ENCODE measurements at places on chromosomes 2 and 18.

GRCh38 chr2:85853499-85854165, 35.2 kb downstream of the ST3GAL5 start:
- DNase-seq: no peak

GRCh38 chr2:195317550-195317949, 339.5 kb upstream of the SLC39A10 start:
- DNase-seq: no peak

DNA sequence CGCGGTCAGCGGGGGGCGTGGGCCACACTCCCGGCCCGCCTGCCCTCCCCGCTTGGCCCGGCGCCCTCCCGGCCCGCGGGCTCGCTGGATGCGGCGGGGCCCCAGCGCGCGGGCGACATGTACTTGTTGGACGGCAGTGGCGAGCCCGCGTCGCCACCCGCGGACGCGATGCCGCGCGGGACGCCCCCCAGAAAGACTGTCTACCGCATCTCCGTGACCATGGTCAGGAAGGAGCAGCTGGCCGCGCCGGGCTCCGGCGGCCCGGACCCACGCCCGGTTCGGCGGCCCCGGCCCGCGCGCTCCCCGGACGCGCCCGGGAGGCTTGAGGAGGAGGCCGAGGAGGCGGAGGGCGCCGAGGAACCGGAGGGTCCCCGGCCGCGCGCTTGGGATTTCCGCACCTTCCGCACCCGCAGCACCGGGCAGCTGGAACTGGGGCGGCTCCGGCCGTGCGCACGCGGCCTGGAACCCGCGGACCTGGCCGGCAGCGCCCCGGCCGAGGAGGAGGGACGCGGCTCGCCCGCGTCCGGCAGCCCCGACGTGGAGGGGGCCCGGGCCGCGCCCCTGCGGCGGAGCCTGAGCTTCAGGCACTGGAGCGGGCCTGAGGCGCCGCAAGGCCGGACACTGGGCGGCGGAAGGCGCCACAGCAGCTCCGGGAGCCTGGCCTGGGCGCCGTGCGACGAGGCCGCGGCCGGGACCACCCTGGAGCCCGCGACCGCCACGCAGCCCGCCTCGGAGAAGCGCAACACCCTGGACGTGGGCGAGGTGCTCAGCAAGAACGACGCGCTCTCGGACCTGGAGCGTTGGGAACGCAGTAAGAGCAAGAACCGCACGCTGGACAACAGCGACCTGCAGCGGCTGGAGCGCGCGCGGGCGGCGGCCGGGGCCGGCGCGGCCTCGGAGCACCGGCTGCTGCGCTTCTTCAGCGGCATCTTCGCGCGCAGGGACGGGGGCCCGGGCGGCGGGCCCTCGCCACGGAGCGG, 176.4 kb downstream of the AGAP1 start:
- no peak for DNase-seq

DNA sequence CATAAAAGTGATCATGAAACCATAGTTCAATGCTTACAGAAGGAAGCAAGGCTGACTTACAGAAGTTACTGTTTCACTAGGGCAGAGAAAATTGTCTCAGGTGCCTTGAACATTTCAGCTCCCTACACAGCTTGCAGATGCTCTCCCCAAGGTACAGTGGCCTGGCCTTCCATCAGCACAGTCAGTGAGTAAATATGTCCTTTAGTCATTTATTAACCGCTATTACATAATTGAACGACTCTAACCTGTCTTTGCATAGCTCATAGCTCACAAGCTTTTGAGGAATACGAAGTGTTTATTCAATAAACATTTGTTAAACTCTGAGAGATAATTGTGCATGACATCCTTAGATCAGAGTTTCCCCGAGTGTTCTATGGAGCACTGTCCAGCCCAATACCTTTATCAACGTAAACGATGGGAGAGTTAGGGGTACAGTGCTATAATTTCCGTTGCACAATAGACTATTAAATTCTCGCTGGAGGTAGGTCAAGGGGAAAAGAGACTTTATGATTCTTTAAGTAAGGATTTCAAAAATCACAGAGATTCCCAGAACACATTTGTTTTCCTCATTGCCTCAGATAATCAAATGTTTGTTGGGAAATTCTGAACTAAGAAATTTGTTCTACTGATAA, 677.8 kb downstream of the TSN start:
- DNase-seq: no peak

GRCh38 chr18:55522011-55522410, 66.0 kb downstream of the TCF4 start:
- DNase-seq: no peak

- no peak for DNase-seq
Observed at GRCh38 chr2:176246331-176246730, 22.9 kb upstream of the MTX2 start.

GRCh38 chr18:73315381-73315780, 447.6 kb upstream of the NETO1 start:
- DNase-seq: no peak

GRCh38 chr2:234457421-234457820, 39.5 kb downstream of the ARL4C start:
- DNase-seq: no peak

GRCh38 chr2:10369269-10370255, 66.9 kb downstream of the HPCAL1 start:
- DNase-seq: no peak

- DNase-seq: no peak
Observed at GRCh38 chr18:22952525-22952924, 19.4 kb downstream of the RBBP8 start.
